ENCODE measurements at places on chromosomes 16 and 17.

- DNase-seq, result no peak
These were observed 62.0 kb downstream of the ENGASE start for GRCh38 chr17:79136596-79136995.

DNA sequence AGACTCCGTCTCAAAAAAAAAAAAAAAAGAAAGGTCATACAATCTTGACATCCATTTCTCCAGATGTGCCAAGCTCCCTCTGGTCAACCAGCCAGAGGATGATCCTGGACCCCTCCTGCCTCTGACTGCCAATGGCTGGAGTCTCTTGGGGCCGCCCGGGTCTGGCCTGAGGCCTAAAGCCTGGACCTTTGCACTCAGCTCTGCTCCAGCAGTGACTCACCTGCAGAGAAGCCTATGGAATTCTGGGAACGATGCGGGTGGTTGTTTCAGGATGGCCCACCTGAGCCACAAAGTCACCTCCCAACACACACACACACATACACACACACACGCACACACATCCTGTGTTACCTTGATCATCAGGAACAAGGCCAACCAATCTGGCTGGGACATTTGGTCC lies 64.0 kb upstream of the DNAH17 start:
- DNase-seq, result no peak

- no peak for DNase-seq
These were observed 496.0 kb downstream of the MAF start for GRCh38 chr16:79104567-79104966.

GRCh38 chr16:84841787-84842300 lies 22.1 kb downstream of the CRISPLD2 start:
- no peak for DNase-seq

DNA sequence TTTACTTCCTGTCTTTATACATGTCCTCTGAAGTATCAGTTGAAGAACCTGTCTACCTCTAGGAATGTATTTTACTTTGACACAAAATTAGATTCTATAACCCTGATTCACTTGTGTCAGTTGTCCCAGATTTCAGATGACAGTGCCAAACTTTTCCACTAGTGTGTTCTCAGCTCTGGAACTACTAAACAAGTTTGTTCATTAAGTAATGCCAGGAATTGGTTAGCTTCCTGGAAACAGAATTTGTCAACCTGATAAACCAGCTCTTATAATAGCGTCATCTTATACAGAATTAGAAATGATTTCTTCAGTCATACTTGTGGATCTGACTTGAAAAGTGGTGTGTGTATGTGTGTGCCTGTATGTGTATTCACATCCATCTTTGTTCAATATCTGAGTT lies 7.4 kb downstream of the MAP3K3 start:
- DNase-seq, result no peak

DNA sequence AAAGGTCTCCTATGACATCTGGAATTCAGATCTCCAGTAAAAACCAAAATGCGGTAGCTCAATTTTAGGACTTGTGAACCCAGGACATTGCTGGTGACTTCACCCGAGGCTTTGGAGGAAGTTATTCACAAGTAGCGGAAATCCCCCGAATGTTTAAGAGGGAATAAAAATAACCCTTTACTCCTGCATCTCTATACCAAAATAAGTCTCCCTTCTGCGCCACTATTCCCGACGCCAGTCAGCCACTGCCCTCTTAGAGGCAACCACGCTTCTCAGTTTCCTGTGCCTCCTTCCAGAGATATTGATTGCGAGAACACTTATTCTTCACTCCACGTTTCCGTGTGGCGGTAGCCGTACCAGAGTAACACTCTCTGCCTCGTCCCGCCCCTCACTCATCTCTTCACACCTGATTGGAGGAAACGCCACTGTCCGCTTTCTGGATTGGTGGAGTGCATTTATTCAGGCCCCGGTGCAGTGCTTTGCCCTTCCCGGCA lies 27.4 kb downstream of the EMP2 start:
- peak; percentile 11 for DNase-seq

GRCh38 chr16:28202147-28202746 lies 9.5 kb downstream of the XPO6 start:
- DNase-seq, result no peak

DNA sequence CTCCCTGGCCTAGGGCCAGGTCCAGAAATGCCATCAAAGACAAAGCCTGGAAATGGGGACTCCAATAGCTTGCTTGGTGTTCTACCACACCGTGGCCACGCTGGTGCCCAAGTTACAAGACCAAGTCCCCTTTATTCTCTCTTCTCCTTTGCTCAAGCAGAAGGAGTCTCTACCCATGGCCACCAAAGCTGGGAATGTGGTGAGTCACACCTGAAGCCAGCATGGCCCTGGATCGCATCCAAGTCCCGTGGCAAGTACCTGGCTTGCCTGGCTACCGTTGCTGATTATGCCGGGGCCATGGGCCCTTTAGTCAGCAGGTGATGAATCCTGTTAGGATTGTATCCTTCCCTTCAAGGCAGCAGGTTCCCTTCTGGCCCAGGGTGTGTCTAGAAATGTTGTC lies 260.0 kb downstream of the HAPSTR1 start:
- DNase-seq, result no peak

DNA sequence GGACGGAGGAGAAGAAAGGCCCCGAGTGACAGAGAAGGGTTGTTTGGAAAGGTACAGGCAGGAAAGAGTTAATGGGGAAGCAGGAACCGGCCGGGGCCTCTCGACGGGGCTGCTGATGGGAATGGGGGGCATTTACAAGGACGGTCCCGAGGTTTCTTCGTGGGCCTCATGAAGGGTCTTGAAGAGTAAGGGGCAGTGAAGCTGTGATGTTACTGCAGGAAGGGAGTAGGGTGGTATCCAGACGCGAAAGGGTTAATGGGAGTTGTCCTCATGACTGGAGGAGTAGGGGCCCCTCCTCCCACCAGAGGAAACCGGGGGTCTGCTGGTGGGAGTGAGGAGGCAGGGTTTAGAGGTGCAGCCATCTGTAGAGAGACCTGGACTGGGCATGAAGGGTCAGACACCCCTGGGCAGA lies 481 bp downstream of the PDK2 start:
- DNase-seq, result no peak

- DNase-seq, result no peak
These were observed 75.8 kb upstream of the ZNF469 start for GRCh38 chr16:88306860-88307545.

- no peak for DNase-seq
These were observed 15.9 kb downstream of the EPOP start for GRCh38 chr17:38658741-38659345.

DNA sequence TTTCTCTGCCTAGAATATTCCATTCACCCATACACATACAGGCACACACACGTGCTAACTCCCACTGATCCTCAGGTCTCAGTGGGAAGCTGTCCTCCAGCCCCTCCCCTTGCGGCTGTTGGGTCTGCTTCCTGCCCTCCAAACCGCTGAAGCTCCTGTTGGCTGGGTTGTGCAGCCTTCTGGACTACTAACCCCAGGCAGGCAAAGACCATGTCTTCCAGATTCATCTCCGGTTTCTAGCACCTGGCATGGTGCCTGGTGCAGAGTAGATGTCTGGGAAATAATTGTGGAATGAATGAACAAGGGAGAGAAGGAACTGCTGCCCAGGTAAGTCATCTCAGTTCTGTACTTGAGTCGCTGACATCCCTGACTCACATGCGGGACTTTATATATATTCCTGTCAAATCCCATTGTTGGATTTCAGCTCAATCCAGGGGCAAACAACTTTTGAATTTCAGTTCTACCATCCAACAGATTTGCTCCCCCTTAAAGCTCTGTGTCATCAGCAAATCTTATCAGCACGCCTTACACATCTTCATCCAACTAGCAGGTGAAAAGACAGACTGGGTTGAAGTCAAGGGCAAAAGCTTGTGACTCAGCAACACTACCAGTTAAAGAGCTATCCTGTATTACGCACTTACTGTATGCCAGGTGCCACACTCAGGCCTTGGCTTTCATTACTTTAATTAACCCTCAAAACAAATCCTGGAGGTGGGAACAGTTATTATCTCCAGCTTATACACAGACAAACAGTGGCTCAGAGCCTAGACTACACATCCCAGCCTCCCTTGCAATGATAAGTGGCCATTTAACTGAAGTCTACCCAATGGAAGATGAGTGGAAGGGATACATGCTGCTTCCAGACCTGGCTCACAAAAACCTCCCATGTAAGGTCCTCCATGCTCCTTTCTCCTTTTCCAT lies 51.1 kb downstream of the SRCIN1 start:
- DNase-seq, result no peak

DNA sequence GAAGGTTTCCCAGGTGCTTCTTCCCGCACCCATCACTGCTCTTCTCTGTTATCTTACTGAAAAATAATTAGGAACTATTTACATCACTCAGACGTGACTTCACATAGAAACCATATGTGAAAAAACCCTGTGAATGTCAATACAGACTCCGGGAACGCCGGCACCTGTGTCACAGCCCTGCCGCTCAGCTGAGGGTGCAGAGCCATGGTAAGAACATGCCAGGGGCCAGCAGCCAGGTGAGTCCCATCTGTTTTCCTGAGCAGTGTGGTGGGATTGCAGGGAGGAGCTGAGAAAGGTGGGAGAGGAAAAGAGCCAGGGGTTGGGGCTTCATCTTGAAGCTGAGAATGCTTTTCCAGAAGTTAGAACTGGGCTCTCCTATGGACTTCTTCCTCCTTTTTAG lies 13.7 kb downstream of the FOXF1 start:
- no peak for DNase-seq

GRCh38 chr16:68275611-68276191 lies 11.4 kb downstream of the SLC7A6 start:
- no peak for DNase-seq

GRCh38 chr17:82603981-82604448 lies 44.2 kb downstream of the WDR45B start:
- DNase-seq, result no peak

GRCh38 chr16:30747331-30747730 lies 894 bp upstream of the PHKG2 start:
- DNase-seq, result no peak

DNA sequence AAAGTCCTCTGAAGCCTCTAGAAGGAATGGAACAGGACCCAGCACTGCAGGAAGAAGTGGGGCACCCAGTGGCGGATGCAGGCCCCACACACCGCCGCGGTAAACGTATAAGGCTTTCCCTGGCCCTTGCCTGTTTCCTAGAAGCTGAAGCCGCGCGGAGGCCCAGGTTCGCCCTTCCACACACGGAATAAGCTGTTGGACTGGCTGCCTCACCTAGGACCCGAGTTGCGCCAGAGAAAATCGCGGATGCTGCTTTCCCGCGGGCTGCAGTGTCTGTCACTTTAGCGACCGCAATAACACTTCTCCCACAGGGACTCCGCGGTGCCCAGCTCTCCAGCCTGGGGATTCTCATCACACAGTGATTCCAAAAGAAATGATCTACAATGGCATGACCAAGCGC lies 1736.9 kb downstream of the TP53TG3F start:
- no peak for DNase-seq

- no peak for DNase-seq
These were observed 32.6 kb downstream of the KDM8 start for GRCh38 chr16:27235938-27236245.

- DNase-seq, result no peak
These were observed 1.6 kb upstream of the KREMEN2 start for GRCh38 chr16:2962334-2963073.

All from stimulated activated CD4-positive, alpha-beta T cell treated with anti-CD3 and anti-CD28 coated beads, Interleukin-15, amount 100 ng/mL, for 1 hour (primary cell).